ENCODE measurements at places on chromosomes 3 and 15.
A peak's percentile ranks its signal among the peaks of the same experiment; 100 is the strongest.

DNA sequence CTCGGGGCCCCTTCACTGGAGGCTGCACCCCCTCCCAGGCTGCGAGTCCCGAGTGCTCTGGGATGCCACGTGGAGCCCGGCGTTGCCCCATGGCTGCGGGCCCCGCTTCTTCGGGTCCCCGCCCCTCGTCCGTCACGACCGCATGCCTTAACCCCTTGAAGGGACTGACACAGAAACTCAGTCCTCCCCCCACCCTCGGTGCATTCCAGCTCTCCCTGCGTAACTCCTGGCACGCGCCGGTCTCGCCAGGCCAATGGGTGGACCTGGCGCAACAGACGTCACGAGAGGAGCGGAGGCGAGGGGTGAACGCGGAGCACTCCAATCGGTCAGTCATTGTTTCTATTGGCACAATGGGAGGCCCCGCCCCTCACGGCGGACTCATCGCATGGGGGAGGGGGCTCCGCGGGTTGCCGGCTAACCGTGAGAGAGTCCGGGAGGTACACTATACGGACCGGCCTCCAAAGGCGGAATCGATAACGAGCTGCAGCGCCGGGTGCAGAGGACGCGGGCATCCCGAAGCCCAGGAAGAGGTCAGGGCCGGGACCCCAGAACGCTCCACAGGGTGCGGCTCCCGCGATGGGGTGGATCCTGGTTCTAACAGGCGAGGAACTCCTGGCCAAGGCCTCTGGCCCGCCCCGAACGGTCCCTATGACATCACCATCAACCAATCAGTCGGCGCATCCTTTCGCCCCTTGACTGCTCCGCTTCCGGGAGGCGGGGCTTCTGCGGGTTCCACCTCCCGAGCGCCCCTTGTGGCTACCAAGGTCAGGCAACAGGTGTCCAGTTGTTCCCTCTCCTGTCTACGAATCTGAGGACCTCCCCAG lies 1.0 kb upstream of the CELSR3 start:
- peak; percentile 94 for DNase-seq

GRCh38 chr3:154356009-154356408 lies 31.7 kb upstream of the DHX36 start:
- no peak for DNase-seq

DNA sequence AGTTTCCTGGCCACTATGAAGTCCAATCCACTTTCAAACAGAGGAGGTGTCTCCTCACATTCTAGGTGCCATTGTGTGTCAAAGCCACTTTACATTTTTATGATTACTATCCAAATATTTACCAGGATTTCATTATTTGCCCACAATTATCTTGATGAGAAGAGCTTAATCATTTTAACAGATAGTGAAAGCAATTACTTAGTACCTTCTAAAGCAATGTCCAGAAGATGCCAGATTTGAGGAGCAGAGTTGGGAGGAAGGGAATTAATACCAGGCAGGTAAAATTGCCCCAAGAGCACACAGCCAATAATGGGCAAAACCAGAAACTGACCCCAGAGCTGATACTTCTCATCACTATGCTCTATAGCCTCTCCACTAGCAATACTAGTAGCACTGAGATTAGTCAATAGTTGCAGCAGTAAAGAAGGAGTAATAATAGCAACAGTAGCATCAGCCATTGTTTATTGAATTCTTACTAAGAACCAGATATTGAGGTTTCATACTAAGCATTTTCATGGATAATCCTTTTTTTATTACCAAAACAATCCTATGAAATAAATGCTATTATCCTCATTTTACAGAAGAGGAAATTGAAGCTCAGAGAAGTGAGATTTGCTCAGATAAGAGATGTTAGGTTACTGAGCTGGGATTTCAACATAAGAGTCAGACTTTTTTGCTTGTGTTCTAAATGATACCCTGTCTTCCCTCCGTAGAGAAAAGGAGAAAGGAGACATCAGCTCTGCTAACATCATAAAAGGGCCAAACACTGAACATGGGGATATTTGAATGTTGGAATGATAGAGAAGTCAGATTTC lies 509.3 kb upstream of the CFAP20DC start:
- no peak for DNase-seq

DNA sequence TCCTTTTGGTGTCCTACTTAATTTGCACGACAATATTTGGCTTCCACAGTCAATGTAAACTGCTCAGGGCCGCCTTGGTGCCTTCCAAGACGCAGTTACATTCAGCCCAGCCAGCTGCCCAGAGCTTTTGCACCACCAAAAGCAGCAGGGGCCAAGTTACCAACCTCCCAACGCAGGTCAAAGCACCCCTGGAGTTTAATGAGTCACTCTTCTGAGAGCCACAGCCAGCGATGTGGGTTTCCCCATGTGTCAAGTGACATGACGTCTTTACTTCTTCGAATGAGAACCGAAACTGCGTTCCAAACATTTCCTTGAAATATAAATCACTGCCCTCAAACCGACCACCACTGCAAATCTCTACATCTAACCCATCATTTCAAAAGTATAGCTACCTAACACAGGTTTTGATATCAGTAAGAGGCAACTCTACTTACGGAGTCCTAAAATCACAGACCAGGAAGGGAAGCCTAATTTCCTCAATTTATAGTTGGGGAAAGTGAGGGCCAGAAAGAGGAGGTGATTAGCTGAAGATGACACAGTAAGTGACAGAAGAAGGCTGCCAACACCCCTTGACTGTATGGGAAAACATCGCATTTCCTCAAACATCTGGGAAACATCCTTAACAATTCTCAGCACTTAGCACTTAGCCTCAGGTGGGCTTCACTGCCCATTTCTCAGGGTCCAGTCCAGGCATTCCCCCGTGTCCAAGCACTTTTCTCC lies 24.5 kb downstream of the MB21D2 start:
- DNase-seq: peak; percentile 86

- peak; percentile 10 for DNase-seq
Observed at GRCh38 chr3:70856414-70857162, 544.1 kb upstream of the MDFIC2 start.

- DNase-seq: no peak
Observed at GRCh38 chr3:95718168-95718567, 1096.2 kb upstream of the EPHA6 start.

- no peak for DNase-seq
Observed at GRCh38 chr3:32048487-32049182, 57.8 kb upstream of the GPD1L start.

DNA sequence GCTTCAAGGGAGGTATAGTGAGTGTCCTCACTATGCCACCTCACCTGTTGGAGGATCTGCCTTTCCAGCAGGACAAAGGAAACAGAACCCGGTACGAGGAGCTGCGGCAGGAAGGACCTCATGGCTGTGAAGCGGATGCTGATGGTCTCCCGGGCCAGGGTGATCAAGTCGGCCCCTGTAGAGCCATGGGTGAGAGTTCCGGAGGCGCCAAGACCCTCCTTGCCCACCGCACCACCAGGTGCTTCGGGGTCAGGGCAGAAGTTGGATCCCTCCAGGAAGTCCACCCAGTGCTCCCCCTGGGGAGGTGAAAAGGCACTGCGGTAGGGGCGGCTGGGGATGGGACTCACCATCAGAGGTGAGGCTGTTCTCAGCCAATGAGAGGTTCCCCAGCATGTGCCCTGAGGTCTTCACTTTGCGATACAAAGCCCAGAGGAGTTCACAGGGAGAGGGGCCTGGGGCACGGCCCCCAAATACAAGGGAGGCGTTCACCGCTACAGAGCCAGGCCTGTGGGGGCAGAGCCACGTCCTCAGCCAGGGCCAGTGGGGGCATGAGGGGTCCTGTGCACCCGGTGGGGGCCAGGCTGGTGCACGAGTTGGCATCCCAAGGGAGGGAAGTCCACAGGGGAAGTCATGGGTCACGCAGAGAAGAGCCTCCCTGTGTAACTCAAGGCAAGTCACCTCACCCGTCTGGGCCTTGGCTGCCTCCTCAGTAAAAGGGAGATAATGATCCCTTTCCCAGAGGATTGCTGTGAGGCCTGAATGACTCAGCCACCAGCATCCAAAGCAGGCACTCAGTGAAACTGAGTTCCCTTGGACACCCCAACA lies 27.7 kb downstream of the C15orf39 start:
- no peak for DNase-seq

- DNase-seq: no peak
Observed at GRCh38 chr15:25066708-25067107, 111.9 kb downstream of the SNRPN start.

DNA sequence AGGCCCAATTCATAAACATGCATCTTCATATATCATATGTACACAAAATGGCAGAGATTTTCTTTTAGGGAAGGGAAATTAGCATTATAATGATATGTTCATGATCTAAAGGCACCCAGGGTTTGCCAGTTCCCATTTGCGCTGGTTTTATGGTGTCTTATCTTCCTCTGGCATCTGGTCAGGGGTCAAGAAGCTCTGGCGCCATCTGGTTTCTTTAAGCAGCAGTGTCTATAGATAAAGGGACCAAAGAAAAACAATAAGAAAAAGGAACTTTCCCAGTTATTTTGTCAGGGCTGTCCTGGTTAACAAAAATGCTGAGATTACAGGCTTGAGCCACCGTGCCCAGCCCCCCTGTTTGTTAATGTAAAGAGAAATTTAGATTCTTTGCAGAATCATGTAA lies 3.3 kb upstream of the DCP1A start:
- DNase-seq: peak; percentile 36

DNA sequence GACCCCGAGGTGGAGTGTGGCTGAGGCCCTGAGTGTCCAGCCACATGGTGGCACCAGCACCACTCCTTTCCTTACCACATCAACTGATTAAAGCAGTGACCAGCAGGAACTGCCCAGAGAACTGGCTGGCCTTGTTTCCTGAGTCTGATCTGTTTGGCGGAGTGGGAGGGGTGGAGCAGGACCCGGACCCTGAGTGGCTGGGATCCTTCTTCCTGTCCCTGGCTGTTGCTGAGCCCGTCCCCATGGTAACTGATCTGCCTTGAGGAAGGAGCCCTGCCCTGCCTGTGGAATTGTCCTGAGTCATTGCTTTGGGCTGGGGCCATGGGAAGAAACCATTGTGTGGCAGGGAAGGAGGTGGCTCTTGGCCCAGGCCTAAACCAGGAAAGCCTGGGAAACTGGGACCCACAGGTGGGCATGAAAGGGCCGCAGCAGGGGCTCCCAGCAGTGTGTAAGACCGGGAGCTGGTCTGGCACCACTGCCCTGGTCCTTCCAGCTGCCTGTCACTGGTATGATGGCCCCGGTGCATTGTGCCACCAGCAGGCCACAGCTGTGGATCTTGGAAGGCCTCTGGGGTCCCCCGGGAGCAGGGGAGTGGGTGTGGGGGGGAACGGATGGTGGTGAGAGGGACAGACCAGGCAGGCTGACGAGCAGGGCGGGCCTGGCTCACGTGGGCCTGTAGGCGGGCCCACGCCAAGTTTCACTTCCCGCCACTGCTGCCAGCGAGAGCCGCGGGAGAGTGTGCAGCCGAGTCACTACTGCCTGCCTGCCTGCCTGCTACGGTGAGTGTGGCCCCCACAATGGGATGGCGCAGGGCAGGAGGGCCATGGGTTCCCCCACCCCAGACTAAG lies 19.2 kb downstream of the ATRIP start:
- DNase-seq: peak; percentile 89

DNA sequence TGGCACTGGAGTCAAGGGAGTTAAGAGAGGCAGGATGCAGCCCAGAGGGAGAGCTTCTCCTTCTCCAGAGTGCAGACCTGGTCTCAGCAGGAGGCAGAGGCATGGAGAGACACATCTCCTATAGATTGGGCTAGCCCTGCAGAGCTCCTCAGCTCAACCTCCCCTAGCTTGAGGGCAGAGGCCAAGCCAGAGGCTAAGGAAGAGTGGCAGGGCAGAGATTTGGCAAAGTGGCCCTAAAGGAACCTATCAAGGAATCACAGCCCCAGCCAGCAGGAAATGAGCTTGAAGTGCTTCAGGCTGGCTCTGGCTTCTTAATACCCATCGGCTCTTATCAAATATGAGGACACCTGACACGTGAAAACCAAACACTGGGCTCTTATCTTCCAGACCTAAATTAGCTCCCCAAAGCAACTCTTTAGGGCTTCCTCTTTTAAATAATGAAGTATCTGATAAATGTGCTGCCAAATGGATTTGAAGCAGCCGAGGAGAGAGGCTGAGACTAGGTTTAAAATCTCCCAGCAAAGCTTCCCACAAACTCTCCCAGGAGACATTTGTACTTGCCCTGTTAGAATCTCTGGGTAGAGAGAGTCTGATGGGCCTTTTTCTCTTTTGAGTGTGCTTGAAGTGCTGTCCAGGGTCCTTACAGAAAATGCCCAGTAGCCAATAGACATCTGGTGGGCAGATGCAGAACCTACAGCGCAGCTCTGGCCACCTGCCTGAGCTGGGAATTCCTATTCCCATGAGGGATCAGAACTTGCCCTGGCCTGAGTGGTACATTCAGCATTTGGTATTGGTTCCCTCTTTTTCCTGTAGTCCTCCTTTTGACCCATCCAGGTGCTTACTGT lies 271.4 kb downstream of the CLSTN2 start:
- no peak for DNase-seq

GRCh38 chr3:185381320-185382058 lies 18.6 kb downstream of the MAP3K13 start:
- no peak for DNase-seq

DNA sequence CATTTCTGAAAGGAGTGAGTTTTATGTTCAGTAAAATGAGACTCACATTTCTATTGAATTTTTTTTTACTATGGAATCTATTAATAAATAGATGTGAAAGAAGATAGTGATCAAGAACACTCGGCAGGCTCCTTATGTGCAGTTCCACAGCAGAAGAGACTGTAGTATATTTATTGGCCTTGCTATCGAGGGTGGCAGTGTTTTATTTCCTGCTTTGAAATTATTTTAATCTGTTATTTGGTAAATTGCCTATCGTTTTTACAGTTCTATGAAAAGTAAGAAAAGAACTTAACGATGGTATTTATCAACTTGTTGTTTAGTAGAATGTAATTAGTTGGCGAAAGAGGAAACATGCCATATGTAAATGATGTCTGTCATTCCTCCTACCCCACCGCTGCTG lies 238.3 kb downstream of the NLGN1 start:
- no peak for DNase-seq

DNA sequence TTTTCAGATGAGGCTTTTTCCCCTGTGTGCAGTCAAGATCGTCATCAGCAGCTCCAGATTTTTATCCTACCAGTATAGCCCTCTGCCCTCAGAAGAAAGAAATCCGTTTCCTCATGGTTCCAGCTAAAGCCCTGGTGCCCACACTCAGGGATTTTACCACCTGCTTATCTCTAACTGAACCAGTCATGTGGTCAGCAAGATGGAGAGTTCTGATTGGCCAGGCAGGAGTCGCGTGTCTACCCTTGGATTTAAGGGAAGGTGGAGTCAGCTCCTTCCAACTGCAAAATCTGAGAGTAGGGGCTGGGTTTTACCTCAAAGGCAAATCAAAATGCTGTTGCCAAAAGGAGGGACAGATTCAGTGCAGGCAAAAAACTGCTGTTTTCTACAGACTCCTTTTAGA lies 135.3 kb downstream of the LRTM1 start:
- DNase-seq: no peak

- DNase-seq: no peak
Observed at GRCh38 chr3:197302696-197303341, 4.4 kb upstream of the DLG1 start.

DNA sequence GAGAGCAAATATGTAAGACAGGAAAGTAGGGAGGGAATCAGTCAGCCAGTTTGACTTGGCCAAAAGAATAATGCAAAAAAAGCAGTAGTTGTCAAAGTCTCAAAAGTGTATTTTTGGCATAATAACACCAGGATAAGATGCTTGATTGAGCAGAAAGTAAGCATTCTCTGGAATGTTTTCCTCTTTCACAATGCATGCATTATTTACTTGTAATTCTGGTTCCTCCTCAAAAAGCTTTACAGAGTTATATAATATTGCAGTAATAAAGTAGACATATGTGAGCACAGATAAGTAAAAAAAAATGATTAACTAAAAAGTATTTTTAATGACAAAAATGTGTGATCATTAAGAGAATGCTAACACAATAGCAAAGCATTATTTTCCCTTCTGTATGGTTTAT lies 285.9 kb upstream of the BCHE start:
- no peak for DNase-seq

Measured in activated naive CD4-positive, alpha-beta T cell treated with anti-CD3 and anti-CD28 coated beads for 36 hours (primary cell).